ENCODE measurements at places on chromosomes 5 and 9.

DNA sequence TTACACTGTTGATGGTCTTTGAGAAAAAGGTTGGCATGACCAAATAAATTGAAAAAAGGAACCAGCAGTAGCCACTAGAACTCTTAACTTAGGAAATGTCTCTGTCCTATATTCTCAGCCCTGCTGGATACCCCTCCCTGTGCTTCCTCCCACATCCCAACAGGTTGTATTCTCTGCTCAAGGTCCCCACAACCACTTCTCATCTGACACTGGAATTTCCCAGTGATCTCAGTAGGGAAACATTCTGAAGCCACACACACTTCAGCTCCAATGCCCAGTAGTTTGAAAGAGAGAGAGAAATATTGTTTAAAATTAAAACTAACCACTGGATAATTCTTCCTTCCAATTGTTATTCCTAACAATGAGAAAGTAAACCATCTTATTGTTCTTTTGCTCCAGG, 30.0 kb upstream of the NREP start:
- no peak for DNase-seq

DNA sequence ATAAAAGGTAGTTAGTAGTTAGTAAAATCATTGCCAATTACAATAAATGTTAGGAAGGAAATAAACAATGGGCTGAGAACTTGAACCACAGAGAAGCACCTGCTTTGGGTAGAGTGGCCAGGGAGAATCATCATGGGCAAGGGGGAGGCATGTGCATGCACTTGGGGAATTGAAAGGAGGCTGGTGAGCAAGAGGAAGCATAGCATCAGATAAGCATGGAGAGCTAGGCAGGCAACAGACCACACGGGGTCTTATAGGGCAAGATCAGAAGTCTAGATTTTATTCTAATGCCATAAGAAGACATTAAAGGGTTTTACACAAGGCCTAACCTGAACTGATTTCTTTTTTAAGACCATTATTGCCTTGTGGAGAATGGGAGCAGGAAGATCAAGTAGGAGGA, 93.4 kb downstream of the PIP5K1B start:
- DNase-seq: no peak

- DNase-seq: no peak
Measured at GRCh38 chr5:43309122-43309521, 4.1 kb downstream of the HMGCS1 start.

DNA sequence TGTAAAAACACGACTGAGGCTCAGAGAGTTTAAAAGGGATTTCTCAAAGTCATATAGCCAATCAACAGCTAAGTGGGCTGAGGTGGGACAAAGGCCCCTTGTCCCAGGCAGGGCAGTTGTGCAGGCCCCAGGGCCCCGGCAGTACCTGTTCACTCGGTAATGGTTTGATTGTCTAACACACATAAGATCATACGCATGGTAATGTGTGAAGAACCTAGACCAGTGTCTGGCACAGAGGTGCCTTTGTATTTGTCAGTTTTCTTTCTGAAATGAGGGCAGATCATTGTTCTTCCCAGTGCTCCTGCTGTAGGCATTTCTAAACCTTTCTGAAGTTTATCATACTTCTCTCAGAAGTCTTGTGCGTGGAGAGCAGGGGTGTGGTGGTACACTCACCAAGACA, 66.8 kb downstream of the IPPK start:
- DNase-seq: no peak

Measured in chondrocyte (in vitro differentiated cells).